ENCODE measurements at places on chromosomes 4 and X.

DNA sequence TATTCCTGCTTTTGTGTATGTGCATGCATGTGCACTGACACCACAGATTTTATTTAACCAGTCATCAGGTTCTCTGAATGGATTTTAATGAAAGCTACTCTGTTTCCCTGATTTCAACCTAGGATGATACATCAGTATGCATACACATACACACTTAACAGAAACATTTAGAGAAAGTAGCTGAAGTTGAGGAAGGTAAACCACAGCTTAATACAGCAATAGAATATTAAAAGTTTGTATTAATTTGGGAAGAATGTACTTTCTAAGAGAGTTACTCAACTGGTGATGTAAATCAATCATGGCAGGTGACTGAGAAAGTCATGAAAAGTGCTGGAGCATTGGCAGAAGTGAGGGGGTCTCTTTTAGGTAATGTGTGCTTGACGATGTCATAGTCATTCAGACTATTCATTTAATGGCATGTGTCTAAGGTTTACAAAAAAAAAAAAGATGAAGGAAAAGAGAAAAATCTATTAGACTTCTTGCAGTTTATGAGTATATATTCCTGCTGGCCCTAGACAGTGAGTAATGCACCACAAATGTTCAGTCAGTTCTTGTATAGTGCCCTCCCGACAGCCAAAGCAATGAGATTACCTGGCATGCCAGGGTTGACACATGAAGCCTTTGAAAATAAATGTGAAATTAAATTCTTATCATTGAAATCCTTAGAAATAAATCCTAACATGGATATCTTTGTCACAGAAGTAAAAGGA, 187.6 kb downstream of the RAPGEF2 start:
- no peak for DNase-seq

GRCh38 chr4:64272432-64272831, 136.8 kb downstream of the TECRL start:
- DNase-seq, result no peak

DNA sequence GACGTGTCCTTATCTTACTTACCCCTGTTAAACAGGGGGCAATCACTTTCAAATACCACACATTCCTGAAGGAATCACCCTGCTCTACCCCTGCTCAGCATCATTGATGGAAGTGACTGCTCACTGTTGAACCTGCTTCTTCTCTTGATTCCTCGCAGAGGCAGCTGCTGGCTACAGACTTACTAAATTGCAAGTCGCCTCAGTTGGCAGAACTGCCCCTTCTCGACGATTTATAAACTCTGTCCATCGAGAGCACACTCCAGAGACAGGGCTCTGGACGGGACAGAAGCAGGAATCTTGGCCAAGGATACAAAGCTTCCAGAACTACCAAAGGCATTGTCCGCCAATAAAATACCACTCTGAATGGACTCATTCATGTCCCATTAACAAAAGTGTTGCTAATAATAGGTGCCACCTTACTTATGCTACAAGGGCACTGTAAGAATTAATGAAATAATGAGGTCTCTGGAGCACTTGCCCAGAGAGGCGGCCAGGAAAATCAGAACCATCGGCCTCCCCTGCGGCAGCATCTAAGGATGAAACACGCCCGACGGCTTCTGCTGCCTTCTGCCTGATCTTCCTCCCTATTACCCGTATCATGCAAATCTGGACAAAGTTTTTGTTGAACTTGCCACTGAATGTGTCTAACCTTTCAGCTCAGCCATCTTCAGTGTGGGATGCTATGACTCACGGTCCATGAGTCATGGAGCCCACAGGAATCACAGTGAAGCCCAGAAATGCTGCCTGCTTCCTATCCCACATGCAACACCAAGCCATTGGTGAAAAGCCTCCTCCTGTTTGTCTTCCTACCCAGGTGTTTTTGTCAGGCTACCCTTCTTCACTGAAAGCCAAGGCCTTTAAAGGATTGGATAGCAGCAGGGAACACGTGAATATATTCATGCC, 164.9 kb downstream of the MAML3 start:
- no peak for DNase-seq

DNA sequence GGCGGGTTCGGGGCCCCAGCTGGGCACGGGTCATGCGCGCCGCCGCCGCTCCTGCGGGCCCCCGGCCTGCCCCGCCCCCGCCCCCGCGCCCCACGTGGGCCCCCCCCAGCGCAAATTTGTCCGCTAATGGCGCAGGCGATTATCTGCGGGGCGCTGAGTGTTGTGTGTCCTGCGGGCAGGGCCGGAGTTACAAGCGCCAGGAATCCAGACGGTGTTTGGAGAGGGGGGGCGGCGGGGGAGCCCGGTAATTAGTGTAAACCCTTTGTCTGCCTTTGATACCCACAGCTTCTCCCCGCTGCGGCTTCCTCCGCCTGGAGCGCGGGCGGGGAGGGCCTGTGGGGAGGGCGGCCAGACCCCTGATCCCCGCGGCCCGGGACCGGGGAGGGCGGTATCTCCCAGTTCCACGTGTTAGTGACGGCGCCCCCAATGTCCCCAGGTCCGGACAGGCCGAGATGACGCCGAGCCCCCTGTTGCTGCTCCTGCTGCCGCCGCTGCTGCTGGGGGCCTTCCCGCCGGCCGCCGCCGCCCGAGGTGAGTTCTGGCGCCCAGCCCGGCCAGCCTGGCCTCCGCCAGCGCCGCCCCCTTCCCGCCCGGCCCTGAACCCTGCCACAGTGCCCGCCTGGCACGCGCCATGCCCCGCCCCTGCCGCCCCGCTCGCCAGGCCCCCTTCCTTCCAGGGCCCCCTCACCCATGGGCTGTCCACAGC, 761 bp downstream of the FGFRL1 start:
- DNase-seq, result peak; percentile 56

GRCh38 chr4:108170631-108171338, 2.1 kb upstream of the LEF1 start:
- no peak for DNase-seq

GRCh38 chr4:189516902-189517301, 423.8 kb upstream of the FRG1 start:
- no peak for DNase-seq

GRCh38 chr4:76485450-76485849, 50.4 kb downstream of the SHROOM3 start:
- DNase-seq, result no peak

DNA sequence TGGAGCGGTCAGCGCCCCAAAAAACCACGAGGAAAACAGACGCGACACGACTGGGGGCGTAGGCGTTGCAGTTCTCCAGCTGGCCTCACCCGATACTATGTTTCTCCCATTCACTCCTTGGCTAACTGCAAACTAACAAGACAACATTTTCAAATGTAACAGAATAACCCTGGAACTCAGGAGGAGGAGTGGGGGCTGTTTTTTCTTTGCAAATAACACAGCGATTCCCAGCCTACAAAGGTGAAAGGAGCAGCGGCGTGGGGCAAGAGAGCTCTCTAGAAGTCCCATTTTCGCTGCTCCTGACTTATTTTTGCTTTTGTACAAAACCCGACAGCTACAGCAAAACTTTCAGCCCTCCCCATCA, 1.6 kb downstream of the SOX3 start:
- DNase-seq, result no peak

DNA sequence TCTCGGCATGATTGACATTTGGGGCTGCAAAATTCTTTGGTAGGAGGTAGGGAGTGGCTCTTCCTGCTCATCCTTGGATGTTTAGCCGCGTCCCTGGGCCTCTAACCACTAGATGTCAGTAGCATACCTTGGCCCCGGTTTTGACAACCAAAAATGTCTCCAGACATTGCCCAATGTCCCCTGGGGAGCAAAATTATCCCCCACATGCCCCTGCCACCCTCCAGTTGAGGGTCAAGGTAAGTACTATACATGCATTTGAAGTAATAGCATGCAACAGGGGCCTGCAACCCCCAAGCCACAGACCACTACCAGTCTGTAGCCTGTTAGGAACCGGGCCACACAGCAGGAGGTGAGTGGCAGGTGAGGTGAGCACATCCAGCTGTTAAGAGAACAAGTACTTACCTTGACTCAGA, 17.6 kb upstream of the KIAA1210 start:
- DNase-seq, result peak; percentile 19

DNA sequence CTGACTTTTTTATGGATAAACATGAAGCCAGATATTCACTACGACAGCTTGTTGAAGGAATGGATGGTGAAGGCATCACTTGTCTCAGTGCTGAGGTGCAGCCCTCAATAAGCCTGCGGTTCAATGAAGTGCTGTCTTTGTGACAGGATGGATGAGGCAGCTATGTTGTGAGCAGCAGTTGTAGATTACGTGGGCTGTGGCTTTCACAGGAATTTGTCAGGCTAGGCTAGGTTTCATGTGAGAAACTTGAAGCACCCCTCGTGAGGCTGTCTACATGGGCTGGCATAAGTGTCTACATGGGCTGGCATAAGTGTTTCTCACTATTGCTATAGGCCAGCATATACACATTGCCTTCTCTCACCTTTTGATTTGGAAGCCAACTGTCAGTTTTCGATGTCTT, 1050.0 kb downstream of the ADGRL3 start:
- DNase-seq, result no peak

DNA sequence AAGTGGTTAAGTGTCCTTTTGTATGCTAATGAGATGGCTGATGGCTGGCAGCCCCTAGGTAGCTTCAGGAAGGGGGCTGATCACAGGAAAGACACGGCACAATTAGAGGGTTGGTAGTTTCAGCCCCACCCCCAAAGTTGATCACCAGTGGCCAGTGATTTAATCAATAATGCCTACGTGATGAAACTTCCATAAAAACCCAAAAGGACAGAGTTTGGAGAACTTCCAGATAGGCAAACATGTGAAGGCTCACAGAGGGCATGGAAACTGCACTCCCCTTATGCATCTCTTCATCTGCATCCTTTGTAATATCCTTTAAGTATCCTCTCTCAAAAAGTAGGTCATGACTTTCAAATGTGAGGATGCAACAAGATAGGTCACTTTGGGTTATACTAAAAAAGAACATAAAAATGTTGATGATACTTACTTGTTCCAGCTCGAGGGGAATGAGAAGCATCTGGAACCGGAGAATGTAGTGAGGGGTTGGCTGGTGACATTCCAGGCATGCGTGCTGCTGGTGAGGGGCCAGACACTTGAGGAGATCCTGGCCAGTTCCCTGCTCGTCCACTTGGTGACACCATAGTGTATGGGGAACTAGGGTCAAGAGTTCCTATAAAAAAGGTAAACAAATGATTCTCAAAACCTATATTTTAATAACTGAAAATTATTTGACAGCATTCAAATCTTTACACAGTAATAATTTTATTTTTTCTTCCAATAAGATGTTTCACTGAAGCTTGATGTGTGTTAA, 16.7 kb upstream of the CXorf38 start:
- DNase-seq, result no peak

DNA sequence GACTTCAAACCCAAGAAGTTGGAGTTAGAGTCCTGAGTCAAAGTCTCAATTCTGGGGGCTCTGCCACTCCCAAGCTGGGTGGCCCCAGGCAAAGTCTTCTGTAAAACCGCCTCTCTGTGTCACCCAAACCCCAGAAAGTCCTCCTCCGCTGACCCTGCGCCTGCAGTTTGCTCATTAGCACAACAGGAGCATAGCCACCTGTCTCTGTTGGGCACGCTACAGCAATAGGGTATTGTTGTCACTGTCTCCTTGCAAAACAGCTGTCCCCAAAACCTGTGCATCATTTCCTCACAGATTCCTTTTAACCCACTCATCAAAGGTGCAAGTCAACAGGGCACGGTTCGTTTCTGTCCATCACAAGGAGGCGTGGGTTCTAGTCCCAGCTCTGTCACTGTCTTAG, 8.0 kb upstream of the DGAT2L6 start:
- no peak for DNase-seq

GRCh38 chr4:113969709-113970334, 9.6 kb downstream of the ARSJ start:
- no peak for DNase-seq

- DNase-seq, result no peak
Observed at GRCh38 chrX:77561372-77561771, 114.2 kb downstream of the FGF16 start.

DNA sequence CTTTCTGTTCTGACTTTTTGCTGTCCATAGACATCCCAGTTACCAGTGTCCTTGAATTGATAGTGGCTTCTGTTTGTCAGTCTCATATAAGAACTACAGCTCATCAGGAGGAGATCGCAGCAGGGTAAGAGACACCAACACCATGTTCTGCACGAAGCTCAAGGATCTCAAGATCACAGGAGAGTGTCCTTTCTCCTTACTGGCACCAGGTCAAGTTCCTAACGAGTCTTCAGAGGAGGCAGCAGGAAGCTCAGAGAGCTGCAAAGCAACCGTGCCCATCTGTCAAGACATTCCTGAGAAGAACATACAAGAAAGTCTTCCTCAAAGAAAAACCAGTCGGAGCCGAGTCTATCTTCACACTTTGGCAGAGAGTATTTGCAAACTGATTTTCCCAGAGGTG, 30.1 kb downstream of the GUCY1A1 start:
- DNase-seq, result no peak

- DNase-seq, result no peak
Observed at GRCh38 chr4:14143892-14144291, 516.4 kb upstream of the BOD1L1 start.

DNA sequence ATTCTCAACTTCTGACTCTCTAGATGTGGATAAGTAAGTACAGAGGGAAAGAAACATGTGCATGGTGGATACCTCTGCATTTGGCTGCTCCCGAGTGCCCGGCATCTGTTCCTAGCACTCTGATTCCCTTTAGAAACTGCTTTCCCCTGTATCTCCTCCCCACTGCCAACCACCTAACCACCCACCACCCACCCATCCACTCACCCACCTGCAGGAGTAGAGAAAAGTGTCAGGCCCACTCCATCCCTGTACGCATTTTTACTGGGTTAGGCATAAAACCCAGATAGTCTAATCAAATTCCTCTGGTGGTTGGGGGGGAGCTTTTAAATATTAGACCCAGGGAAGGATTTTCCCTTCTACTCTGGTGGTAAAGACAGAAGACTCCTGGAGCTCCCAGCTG, 63.0 kb downstream of the TMEM154 start:
- DNase-seq, result no peak

DNA sequence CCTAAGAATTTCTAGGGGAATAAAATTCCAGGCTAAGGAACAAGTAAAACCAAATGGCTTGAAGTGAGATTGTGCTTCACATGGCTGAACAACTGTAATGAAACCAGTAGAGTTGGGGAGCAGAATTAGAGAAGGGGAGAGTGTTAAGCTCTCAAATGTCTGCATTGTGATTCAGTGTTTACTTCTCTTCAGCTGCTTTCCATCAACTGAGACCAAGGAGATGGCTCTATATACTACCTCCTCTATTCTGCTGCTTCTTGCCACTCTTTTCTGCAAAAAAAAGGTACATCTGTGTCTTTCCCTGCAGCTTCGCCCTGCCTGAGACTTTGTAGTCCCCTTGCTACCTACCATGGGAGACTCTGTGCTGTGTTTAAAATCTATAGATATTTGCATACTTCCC, 73.5 kb downstream of the WDFY3 start:
- no peak for DNase-seq

DNA sequence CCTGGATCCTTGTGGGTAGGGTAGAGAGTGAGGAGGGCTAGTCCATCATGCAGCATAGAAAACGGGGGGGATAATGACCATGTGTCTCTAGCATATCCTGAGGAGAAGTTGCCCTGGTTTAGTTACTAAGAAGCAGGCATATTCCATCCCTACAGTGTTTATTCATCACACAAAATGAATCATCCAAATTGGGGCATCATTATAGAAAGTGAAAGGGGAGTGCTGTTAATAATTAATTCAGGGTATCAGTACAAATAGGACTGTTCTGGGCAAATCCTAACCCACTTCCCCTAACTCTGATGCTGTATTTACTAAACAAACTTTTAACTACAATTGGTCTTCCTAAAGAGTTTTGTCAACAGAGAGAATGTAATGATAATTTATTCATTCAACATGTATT, 281.1 kb upstream of the ARX start:
- DNase-seq, result no peak

- no peak for DNase-seq
Observed at GRCh38 chr4:37157476-37158167, 86.9 kb upstream of the NWD2 start.
